CD4-positive, alpha-beta T cell treated with Interleukin-2 at 100 ng/mL for 4 hours (primary cell): ENCODE measurements at places on chromosomes 12 and 14.

DNA sequence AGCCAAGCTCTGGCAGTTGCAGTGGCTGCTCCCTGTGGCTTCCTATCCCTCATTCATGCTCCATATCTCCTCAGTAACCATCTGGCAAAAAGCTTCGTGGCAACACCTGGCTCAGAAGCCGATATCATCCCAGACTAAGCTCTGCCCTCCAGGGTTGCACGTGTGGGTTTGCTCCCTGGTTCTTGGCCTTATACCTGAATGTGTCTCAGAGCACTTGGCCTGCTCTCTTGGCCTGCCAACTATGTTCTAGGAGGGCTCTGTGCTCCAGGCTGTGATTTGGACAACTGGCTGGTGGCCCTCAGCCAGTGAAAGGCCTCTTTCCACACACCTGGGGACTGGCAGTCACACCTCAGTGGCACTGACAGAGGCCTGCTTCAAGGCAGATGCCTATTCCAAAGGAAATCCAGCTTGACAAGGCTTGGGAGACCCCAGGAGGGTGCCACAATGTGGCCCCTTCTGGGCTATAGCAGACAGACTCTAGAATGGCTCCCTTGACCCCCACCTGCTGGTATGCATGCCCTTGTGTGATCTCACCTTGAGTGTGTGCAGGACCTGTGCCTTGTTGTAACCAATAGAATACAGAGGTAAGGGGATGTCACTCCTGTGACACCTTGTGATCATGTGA is 10.5 kb downstream of the PLD4 start:
- DNase-seq: no peak

DNA sequence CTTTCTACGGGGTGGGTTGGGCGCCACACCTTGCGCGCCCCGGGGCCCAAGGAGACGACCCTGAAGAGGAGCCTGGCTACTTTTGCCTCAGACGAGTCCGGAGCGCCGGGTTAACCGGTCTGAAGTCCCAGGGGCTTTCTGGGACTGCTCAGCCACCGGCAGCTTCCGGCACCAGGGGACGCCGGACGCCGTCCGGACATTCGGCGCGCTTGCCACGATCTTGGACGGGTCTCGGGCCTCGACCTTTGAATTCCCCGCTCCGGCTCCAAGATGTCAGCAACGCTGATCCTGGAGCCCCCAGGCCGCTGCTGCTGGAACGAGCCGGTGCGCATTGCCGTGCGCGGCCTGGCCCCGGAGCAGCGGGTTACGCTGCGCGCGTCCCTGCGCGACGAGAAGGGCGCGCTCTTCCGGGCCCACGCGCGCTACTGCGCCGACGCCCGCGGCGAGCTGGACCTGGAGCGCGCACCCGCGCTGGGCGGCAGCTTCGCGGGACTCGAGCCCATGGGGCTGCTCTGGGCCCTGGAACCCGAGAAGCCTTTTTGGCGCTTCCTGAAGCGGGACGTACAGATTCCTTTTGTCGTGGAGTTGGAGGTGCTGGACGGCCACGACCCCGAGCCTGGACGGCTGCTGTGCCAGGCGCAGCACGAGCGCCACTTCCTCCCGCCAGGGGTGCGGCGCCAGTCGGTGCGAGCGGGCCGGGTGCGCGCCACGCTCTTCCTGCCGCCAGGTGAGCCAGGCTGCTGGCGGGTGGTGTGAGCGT is at the start of gene ACOT4:
Gene ACOT4 (plus strand): TSS at position 184 of the 760 bp plus-strand sequence. CDS start 87 bp downstream, at position 271.
- peak; percentile 61 for DNase-seq

- DNase-seq: no peak
Observed at GRCh38 chr14:29663281-29663801, 264.3 kb downstream of the PRKD1 start.

DNA sequence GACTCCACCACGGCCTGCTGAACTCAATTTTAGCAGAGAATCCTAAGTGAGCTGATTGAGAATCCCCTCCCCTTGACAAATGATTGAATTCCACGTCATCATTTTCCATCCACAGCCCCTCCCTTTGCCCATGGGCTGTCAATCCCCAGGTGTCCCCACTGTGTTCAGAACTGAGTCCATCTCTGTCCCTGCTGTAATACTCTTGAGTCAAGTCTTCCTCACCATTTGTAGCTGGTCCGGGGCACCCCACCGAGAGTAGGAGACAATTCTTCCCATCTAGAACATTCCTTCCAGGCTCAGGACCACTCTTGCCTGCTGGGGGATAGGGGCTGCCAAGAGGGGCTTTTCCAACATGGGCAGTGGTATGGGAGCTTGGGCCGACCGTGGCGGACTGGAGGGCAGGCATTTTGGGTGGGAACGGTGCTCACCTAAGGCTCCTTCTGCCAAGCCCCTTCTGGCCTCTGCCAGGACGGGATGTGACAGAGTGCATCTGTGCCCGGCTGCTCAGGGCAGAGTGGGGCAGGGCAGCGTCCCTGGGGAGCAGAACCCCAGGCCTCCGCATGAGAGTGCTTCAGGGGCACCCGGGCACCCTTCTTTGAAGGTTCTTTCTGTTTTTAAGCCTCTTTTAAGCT is 218.1 kb upstream of the RTL1 start:
- DNase-seq: no peak

GRCh38 chr14:77319422-77319821 is 1.3 kb downstream of the POMT2 start:
- no peak for DNase-seq

GRCh38 chr14:103699901-103700752 is 15.1 kb downstream of the XRCC3 start:
- DNase-seq: no peak

- DNase-seq: no peak
Observed at GRCh38 chr12:105425254-105426174, 95.0 kb downstream of the C12orf75 start.

DNA sequence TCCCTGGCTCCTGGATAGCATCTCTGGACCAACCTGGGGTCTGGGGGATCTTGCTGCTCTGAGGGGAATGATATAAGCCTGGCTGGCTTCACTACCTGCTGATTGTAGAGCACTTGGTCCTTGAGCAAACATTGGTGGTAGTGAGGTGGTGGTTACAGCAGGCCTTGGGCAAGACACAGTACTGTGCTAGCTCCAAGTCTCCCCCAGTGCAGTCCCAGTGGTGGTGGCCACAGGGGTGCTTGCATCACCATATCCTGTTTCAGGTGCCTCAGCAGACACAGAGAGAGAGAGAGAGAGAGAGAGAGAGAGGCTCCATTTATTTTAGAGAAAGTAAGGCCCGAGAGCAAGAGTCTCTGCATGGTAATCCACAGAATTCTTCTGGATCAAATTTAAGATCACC is 186.3 kb downstream of the MYRFL start:
- no peak for DNase-seq

DNA sequence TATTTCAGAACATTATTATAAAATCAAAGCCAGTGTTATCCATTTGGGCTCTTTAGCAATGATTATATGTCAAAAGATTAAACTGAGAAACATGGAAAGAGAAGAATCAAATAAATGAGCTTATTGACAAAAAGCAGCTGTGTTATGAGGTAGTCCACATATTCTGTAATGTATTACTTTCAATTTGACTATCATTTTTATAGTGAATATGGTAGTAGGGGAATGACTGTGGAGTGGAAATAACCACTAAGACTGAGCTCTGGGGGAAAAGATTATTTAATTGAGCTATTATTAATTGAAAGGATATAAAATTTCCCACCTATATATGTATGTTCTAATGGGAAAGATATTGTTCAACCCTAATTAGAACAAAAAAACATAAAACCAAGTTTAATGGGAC is 381.3 kb downstream of the TMTC2 start:
- DNase-seq: no peak

DNA sequence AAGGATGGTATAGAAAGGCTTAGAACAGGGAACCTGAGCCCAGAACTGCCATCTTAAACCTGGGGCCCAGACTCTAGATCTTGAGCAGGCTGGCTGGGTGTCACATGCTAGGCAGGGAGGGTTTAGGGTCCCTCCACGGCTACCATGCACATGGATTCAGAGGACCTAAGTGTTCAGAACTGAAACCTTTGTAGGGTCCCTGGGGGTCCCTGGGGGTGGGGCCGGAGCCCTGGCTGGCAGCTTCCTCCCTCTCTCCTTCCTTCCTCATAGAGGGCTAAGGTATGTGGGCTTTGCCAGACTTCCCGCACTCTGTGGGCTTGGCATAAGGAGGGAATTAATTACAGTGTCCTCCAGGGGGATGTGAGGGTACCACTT is 4.6 kb upstream of the ZNF385A start:
- DNase-seq: no peak

DNA sequence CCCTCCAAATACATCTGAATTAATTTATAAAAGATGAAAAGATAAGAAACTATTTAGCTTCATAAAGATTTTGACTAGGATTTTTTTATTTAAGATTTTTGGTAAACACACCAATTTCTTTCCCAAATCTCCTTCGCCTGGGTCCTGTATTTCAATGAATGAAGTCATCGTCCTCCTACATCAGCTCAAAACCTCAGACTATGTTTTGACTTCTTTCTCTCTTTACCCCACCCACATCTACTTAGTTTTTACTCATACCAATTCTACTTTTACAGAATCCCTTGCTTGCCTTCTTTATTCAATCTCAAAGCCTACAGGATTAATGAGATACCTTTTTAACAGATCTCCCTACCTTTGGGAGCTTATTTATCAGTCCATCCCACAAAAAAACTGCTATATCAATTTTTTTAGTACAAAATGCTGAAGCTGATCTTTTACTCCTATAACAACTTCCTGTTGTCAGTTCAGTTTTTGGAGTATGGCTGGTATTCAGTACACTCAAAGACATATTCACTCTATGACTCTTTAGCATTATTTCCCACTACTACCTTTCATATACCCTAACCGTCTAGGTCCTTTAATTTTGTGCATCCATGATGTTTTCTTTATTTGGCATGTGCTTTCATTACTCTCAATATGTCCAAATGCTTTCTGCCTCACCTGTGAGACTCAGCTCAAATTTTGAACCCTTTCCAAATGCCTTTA is 18.7 kb upstream of the CCDC91 start:
- no peak for DNase-seq

DNA sequence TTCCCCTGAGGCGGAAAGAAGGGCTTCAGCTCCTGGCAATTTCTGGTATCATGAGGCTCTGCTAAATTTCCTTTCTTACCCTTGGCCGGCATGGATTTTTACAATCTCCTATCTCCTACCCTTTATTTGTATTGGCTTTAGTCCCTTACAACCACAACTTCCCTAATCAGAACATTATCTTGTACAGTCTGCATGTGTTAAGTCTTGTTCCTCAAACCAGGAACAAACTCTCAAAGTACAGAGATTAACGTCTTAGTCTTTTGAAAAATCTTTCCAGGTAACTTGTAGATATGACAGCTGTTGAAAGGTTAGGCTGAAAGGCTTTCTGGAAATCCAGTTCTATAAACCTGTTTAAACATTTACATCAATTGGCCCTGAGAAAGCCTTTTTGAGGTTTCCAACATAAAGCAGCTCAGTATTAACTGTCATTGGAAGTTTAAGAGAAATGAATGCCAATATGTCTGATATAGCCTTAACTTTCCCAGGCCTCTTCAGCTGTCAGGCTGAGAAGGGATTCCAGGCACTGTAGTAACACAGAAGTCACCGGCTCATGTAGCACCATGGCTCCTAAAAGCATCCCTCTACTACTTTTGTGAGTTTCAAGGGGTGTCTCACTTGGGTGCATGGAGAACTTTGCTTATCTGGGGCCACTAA is 360.5 kb downstream of the FUT8 start:
- no peak for DNase-seq

DNA sequence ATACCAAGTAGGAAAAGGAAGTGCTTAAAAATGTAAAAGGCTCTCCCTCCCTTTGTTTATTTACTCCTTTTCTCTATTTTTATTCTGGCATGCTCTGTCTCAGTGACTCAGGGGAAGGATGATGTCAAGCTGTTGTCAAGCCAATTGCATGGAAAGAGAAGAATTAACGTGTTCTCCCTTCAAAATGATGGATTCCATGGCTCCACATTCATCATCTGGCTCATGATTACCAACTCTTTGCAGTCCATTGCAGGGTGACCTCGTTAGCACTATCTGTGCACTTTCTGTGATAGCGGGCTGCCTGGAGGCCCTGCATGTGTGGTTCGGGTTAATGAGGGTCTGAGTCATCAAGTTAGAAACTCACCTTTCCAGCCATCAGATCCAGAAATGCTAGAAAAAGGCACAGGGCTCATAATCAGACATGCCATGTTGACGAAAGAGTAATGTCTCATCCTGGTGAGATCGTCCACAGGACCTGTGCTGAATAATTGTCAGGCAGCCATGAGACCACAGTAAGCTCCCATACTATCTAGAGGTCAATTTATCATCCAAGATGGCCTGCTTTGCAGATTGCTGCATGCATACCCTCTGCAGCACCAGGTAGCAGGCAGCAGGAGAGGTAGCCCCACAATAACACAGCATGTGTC is 79.2 kb upstream of the BTG1 start:
- DNase-seq: no peak

GRCh38 chr12:3000548-3001275 is 41.5 kb downstream of the TEAD4 start:
- no peak for DNase-seq

GRCh38 chr12:4833524-4833923 is 76.2 kb upstream of the KCNA1 start:
- no peak for DNase-seq

DNA sequence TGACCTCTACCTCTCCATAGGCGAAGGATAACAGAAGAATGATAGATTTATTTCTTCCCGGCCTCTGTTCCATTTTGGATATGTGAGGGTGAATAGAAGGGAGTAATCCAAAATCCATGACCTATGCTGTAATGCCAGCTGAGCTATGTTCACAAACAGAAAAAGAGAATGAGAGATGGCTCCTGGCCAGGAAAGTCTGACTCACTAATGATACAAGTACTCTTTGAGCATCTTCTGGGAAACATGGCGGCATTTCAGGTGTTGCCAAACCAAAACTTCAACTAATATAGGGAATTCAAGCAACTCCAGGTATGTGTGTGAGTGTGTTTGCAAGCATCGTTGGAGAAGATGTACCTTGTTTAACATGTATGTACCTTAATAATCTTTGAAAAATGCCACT is 55.1 kb downstream of the MED13L start:
- DNase-seq: peak; percentile 38

DNA sequence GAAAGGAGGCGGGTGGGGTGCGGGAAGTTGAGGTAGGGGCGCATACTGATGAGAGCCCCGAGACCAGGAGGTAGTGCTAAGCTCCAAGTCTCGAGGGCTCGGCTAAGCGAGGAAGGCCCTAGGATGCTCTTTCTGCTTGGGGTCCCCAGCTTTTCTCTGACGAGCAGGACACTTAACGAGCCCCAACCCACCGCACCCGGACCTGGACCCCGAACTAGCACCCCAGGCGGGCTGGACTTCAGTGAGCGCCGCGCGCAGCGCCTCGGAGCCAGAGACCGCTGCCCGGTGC is 4.7 kb upstream of the C1QL4 start:
- DNase-seq: no peak

GRCh38 chr12:58727521-58727920 is 192.8 kb downstream of the LRIG3 start:
- no peak for DNase-seq

GRCh38 chr12:59660148-59660547 is 64.3 kb downstream of the SLC16A7 start:
- no peak for DNase-seq

- no peak for DNase-seq
Observed at GRCh38 chr12:65335981-65336380, 57.5 kb downstream of the MSRB3 start.
